ENCODE measurements at places on chromosomes 4 and X. TPM values are rescaled to one million over a fixed set of nuclear protein-coding genes. Genes with fewer than 3 reads are reported as not detected.

Gene VCX
- not detected for polyA plus RNA-seq

Gene MAGEE2
- polyA plus RNA-seq = 0.73 TPM

Gene KIF4A
- polyA plus RNA-seq = 10.0 TPM

Gene FAM9C
- 0.21 TPM for polyA plus RNA-seq

Gene MXRA5
- polyA plus RNA-seq = 0.50 TPM

Gene MSX1
- 1.5 TPM for polyA plus RNA-seq

Gene SMR3B
- polyA plus RNA-seq = not detected

Gene USP17L5
- polyA plus RNA-seq = not detected

Gene SMAD1
- polyA plus RNA-seq = 46.1 TPM

Gene GAGE12F
- polyA plus RNA-seq = not detected

Gene DRD5
- not detected for polyA plus RNA-seq

Gene CLTRN
- polyA plus RNA-seq = 3.3 TPM

Gene ELF4
- polyA plus RNA-seq = 13.2 TPM

Gene PRSS12
- polyA plus RNA-seq = 48.2 TPM

Gene FAM133A
- 0.10 TPM for polyA plus RNA-seq

Gene GPM6B
- polyA plus RNA-seq = 36.7 TPM

Gene ADGRG4
- polyA plus RNA-seq = not detected

Gene CFAP299
- 1.4 TPM for polyA plus RNA-seq

Gene DDIT4L
- 1.5 TPM for polyA plus RNA-seq

Gene TEC
- polyA plus RNA-seq = 8.9 TPM

Gene PAGE1
- not detected for polyA plus RNA-seq

Gene ENAM
- 0.58 TPM for polyA plus RNA-seq

Gene RIBC1
- 6.2 TPM for polyA plus RNA-seq

Gene CAMK2D
- polyA plus RNA-seq = 83.1 TPM

Gene PNMA6E
- polyA plus RNA-seq = not detected

Gene FGF5
- not detected for polyA plus RNA-seq

Gene UGT2B11
- polyA plus RNA-seq = not detected

Gene CORIN
- polyA plus RNA-seq = 3.5 TPM

Gene GAGE2A
- not detected for polyA plus RNA-seq

Gene SSX2B
- polyA plus RNA-seq = not detected

Gene RASL11B
- polyA plus RNA-seq = 29.0 TPM

Gene SATL1
- polyA plus RNA-seq = 0.60 TPM

Gene FHIP1A
- polyA plus RNA-seq = 2.9 TPM

Gene TENT5D
- polyA plus RNA-seq = 0.04 TPM

Gene PABPC5
- polyA plus RNA-seq = 7.5 TPM

Gene DUX4
- not detected for polyA plus RNA-seq

Gene IL3RA
- 26.3 TPM for polyA plus RNA-seq

Gene CYP4V2
- 14.0 TPM for polyA plus RNA-seq

Gene XK
- polyA plus RNA-seq = 3.1 TPM

Gene GABRB1
- polyA plus RNA-seq = 0.08 TPM

Gene HTR2C
- 0.15 TPM for polyA plus RNA-seq

Gene SPANXN3
- not detected for polyA plus RNA-seq

Gene ITIH6
- 0.18 TPM for polyA plus RNA-seq

Gene ARHGAP24
- 30.6 TPM for polyA plus RNA-seq

Gene SYP
- 3.5 TPM for polyA plus RNA-seq

Gene TLR6
- polyA plus RNA-seq = 1.8 TPM

Gene TMSB15B
- polyA plus RNA-seq = 31.7 TPM

Gene PABPC1L2A
- not detected for polyA plus RNA-seq

Gene AWAT2
- polyA plus RNA-seq = not detected

Gene NONO
- 611 TPM for polyA plus RNA-seq

Gene CENPVL2
- polyA plus RNA-seq = not detected

Gene PRDM8
- 0.59 TPM for polyA plus RNA-seq

Gene TRIM75
- 0.10 TPM for polyA plus RNA-seq

Gene TMEM31
- polyA plus RNA-seq = 1.0 TPM

Gene DCHS2
- 1.8 TPM for polyA plus RNA-seq

Gene PF4V1
- polyA plus RNA-seq = 0.96 TPM

Gene SHROOM4
- polyA plus RNA-seq = 36.5 TPM

Gene ARMCX5
- 17.1 TPM for polyA plus RNA-seq

Gene SPANXA1
- polyA plus RNA-seq = not detected

Gene SLC6A8
- polyA plus RNA-seq = 7.8 TPM
